ENCODE measurements at places on chromosomes 11 and 22.

- DNase-seq: no peak
Observed at GRCh38 chr11:74322667-74323066, 11.2 kb upstream of the P4HA3 start.

GRCh38 chr11:86337227-86337626 is 35.2 kb downstream of the HIKESHI start:
- no peak for DNase-seq

DNA sequence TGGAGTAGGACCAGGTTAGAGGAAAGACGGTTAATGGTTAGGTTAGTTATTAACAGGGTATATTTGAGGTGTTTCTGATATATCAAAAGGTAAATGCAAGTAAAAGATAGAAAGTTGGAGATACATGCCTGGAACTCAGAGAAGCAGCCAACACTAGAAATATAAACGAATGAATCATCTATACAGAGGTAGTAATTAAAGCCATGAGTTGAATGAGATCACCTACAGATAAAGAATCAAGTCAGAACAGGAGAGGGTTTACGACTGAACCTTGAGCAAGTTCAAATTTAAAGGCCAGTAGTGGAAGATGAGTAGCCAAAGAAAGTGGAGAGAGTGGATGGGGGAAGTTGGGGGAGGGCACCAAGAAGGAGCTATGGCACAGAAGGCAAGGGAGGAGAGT is 73.9 kb downstream of the SPON1 start:
- DNase-seq: no peak

DNA sequence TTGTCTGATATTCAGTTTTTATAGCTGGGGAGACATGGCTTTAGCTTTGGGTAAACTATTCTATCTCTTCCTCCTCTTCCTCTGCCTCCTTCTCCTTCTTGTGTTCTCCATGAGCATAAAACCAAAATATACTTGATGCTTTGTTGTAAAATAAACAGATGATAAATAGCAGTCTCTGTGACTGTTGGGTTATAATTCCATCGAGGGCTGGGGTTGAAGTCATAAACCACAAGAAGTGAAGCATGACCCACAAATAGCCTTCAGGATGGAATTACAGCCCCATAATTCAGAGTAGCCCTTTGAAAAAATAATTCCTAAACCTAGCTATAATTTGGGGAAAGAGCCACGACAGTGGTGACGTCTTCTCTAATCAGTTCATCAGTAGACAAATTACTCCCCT is 177.7 kb downstream of the SNX19 start:
- no peak for DNase-seq

DNA sequence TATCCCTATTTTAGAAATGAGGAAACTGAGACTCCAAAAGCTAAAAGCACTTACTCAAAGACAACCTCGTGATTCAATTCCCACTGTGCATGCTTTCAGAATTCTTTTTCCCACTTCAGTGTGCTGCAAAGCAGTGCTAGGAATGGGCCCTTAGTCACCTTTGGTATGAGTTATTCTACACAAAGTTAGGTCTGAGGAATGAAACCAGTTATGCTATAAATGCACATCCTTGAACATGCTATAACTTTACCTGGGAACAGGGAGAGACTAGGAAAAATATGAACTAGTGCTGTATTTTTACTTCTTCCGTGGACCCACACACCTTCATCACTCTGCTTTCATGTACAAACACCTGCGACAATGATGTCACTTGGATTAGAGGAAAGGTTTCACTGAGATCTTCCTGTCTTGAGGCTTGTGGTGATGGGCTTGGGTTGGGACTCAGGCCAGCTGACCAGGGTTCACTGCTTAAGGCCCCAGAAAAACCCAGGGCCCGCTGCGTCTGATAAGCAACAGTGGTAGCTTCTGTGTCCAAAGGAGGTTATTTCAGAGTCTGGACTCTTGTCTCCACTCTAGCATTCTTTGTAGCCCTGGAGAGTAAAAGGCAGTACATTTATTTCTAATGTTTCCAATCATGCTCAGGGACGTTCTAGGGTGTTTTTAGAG is 81.6 kb downstream of the ZC3H12C start:
- peak; percentile 25 for DNase-seq

DNA sequence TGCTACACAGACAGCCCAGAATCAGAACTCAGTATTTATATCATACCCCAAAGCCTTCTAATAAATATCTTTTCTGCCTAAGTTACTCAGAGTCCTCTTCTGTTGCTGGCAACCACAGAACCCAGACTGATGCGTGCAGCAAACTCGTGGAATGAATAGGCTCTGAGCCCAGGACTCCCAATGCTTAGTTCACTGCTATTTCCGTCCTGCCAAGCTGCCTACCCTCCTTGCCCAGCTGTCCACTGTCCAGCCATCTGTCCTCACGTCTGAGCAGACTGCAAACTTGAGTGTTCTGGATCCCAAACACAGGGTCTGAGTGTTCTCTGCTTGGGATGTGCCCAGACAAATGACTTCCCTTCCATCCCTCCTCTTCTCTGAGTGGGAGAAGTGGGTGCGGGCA is 19.4 kb downstream of the PTPN5 start:
- no peak for DNase-seq

GRCh38 chr11:27524155-27524554 is 17.6 kb upstream of the LIN7C start:
- peak; percentile 17 for DNase-seq

DNA sequence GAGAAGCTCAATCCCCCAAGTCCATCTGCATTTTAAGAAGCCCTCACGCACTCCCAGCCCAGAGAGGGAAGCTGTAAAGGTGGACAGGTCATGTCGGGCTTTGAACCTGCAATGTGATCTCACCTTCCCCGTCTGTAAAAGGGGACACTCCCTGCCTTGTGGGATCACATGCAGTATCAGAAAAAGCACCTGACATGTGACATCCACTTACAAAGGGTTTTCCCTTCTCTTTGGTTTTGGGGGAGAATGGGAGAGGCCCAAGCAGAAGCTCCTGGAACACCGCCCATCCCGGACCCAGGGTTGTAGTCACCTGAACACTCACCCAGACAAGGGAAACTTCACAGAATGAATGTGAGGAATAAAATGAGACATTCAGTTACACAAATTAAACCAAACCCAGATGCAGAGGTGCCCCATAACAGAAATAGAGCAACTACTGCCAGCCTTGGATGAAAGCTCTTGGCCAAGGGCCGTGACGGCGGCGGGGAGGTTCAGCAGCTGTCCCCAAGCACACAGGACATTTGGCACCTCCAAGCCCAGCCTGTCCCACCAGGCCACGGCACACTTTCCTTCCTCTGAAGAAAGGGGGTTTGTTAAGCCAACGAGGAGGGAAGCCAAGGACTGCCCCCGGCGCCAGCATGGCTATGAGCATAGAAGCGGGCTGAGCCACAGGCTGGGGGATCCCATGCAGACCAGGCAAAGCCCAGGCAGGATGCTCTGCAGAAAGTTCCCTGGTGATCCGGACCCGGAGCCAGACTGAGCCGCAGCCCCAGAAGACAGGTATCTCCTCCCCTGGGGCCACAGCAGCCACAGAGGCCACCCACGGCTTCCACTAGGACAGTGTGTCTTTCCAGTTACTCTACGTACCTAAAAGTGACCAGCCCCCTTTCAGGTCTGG is 3.8 kb downstream of the BID start:
- no peak for DNase-seq

GRCh38 chr11:108558222-108558621 is 35.3 kb downstream of the EXPH5 start:
- DNase-seq: no peak

GRCh38 chr11:102488208-102488607 is 35.6 kb upstream of the TMEM123 start:
- no peak for DNase-seq

GRCh38 chr11:111378861-111379601 is at the start of gene POU2AF1:
TSS of gene POU2AF1 (minus strand) at chr11:111379275. CDS start at chr11:111379177, 98 bp downstream.
- no peak for DNase-seq

- DNase-seq: peak; percentile 71
Observed at GRCh38 chr11:2269601-2270321, 627 bp downstream of the ASCL2 start.

GRCh38 chr11:111963931-111964340 is 26.8 kb downstream of the DIXDC1 start:
- DNase-seq: no peak

DNA sequence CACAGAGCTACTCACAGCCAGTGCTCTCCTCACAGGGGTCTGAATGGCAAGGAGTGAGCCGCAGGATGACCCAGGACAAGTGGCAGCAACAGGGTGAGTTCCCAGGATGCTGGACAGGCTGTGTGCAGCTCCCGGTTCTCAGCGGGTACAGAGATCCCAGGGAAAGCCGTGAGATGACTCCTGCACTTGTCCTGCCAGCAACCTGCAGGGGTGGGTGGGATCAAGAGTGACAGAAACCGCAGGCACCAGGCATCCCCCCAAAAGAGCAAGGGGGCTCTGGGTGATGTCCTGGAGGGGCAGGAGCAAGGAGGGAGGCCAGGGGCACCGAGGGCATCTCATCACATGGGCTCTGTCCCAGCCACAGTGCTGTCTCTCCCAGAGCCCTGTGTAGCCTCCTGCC is 15.9 kb upstream of the PRODH start:
- DNase-seq: no peak

DNA sequence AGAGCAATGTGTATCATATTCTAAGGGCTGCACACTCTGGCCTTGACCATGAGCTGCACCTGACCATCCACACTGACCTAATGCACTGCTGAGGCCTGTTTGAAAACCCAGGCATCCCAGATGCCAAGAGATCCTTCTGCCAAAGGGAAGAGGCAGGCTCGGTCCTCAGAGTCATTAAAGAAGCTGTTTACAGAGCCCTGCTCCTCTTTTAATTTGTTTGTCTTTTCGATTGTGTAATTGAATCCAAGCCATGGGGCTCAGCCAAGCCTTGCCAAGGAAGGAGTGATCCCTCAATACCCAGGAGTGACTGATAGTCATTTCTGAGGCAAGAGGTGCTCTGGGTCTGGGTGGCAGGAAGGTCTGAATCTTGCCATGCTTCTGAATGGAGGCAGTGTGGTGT is 94.5 kb upstream of the ISX start:
- DNase-seq: no peak

GRCh38 chr11:118051611-118052461 is 25.0 kb upstream of the TMPRSS4 start:
- no peak for DNase-seq

DNA sequence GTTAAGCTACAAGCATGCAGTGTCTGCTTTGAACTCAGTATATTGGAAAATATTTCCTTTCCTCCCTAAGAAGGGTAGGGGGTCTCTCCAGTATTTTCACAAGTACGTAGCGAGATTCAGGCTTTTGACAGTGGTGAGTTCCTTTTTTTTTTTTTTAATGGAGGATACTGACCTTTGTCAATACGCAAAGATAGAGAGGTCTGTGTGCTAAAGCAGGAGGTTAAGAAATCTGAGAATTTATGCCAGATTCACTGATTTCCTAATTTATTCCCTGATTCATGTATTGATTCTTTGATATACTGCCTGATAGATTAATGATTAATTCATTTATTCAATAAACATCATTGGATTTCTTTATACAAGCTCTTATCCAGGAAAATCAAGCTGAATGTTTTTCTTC is 106.7 kb upstream of the CADM1 start:
- DNase-seq: no peak

DNA sequence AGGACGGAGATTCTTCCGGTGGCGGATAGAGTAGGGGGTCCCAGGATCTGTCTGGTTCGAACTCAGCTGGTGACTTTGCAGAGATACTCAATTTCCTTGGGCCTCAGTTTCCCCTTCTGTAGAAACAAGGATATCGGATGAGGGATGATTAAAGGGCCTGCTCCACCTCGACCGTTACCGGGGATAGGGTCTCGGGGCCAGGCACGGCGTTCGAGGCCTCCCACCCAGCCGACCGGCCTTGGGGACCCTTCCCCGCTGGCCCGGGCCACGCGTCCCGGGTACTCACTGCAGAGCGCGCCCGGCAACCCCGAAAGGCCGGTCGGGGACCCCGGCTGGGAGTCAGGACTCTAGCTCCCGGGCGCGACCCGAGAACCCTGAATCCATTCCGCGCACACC is 321 bp downstream of the RHBDD3 start:
- no peak for DNase-seq

GRCh38 chr11:74581954-74582547 is 10.3 kb upstream of the POLD3 start:
- no peak for DNase-seq

- peak; percentile 69 for DNase-seq
Observed at GRCh38 chr22:46070803-46071450, 79.4 kb upstream of the PPARA start.

DNA sequence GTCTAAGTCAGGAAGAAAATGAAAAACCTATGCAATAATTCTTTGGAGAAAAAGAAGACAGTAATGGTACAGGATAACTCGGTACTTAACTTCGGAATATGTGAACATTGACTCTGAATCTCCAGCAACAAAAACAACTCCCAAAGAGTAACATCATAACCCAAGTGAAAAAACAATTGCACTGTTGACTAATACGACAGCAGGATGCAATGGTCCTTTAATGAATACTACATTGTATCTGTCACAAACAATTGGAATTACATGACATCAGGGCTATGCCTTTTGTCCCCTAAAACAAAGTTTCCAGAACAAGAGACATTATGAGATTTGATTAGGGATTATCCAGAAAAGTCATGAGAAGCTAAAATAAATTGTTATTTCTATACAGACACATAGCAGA is 1065.9 kb downstream of the LRRC4C start:
- no peak for DNase-seq

- peak; percentile 60 for DNase-seq
Observed at GRCh38 chr22:42919199-42919598, 62.1 kb upstream of the ARFGAP3 start.

- no peak for DNase-seq
Observed at GRCh38 chr22:42072606-42073330, 1.3 kb upstream of the PHETA2 start.

DNA sequence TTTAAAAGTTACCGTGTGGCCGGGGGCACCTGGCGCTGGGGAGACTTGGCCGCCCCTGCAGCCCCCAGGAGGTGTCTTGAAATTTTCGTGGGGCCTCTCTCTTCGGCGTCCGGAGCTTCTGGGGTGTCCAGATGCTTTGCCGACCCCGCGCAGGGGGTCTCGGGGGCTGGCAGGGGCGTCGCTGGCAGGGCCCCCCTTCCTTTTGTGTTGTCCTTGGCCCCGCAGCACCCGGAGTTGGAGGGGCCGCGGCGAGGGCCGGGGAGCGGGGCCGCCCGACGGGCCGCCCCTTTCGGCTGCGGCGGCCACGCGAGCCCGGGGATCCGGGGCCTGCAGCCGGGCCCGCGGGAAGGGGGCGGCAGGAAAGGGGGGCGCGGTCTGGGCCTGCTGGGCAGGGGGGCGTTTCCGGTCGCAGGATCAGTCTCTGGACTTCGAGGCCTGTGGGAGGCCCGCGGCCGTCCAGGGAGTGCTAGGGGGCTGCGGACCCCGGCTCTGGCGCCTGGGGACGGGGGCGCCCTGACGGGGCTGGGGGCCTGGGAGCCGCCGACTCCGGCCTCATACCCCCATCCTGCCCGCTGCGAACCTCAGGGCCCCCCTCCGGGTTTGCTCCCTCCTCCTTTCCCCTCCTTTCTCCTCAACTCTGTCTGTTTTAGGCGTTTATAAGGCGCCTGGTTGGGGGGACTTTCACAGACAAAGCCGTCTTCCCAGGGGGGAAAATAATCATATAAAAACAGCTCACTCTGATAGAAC is 869 bp downstream of the ZC3H7B start:
- DNase-seq: no peak

DNA sequence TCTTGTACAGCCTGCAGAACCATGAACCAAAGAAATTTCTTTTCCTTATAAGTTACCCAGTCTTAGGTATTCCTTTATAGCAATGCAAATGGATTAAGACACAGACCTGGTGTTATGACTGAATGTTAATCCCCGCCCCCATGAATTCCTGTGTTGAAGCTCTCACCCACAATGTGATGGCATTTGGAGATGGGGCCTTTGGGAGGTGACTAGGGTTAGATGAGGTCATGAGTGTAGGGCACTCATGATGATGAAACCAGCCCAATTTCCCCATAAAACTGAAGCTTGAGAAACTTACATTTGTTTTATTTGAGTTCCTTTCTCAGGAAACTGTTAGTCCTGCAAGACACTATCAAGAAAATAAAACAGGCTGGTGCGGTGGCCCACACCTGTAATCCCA is 115.8 kb upstream of the THY1 start:
- peak; percentile 94 for DNase-seq

Measured in suppressor macrophage treated with lipopolysaccharide for 4 hours (primary cell).